Stimulated activated CD4-positive, alpha-beta T cell treated with anti-CD3 and anti-CD28 coated beads, Interleukin-4, amount 100 ng/mL, for 48 hours (primary cell): ENCODE measurements at places on chromosomes 13 and 19.

DNA sequence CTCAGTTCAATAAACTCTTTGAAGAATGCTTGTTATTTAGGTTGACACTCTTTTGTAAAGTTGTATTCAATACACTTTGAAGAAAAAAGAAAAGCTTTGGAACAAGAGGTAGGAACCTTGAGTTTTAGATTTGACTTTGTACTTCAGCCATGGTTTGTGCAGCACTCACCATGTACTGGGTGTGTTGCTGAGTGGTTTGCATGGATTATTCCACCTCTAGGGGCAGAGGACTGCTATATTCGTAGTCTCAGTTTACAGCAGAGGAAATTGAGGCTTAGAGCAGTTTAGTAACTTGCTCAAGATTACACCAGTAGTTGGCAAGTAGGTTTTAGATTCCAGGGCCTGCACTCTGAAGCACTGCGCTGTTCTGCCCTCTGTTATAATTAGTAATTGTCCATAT, 68.8 kb downstream of the DNAJC3 start:
- no peak for DNase-seq

- DNase-seq: no peak
These were observed 560 bp downstream of the NDUFA7 start for GRCh38 chr19:8320564-8321066.

- no peak for DNase-seq
These were observed 4.9 kb upstream of the TDRD3 start for GRCh38 chr13:60392131-60392530.

- peak; percentile 15 for DNase-seq
These were observed 897 bp downstream of the ETHE1 start for GRCh38 chr19:43525836-43526771.

DNA sequence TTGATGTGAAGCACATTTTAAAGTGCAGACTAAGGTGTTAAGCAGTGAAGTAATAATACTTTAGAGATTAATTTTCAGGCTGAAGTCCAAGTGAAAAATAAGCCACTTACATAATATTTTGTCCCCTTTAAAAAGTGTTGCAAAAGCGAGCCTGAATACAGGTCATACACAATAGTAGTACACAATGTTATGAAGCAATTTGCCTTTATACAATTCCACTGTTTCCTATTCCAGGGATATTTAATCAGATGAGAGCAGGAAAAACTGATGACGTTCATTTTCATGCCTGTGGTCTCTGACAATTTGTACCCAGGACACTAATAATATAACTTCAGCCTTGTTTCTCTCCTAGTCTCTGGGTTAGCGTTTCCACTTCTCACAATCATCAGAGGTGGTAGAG, 916.7 kb downstream of the PCDH9 start:
- DNase-seq: no peak

DNA sequence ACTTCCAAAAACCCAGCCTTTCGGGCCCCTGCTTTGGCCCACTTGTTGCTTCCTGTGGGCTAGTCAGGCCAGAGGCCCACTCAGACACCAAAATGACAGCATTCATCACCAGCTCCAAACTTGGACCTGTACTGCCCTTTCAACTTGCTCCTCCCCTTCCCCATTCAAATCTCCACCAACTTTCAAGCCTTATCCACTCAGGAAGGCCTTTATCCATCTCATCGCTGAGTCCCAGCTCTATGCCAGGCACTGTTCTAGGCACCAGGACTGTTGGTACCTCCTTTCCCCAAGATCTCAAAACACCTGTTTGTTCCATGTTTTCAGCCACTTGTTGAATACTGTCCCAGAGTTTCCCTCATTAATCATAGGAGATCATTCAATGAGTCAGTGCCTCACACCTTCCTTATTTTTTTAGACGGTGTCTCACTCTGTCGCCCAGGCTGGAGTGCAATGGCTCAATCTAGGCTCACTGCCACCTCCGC, 1011.4 kb downstream of the UQCRFS1 start:
- DNase-seq: no peak

GRCh38 chr13:33182729-33183128, 102.8 kb downstream of the STARD13 start:
- DNase-seq: no peak
